Myocyte (in vitro differentiated cells): ENCODE measurements at places on chromosomes 12 and 14. TPM values are rescaled to one million over a fixed set of nuclear protein-coding genes. Genes with fewer than 3 reads are reported as not detected.

- no peak for DNase-seq
Measured at GRCh38 chr12:32705783-32706182, 26.7 kb downstream of the DNM1L start.

GRCh38 chr12:77189458-77189857, 124.1 kb upstream of the E2F7 start:
- DNase-seq, result peak; percentile 80

GRCh38 chr12:33587354-33587753, 147.7 kb upstream of the SYT10 start:
- peak; percentile 54 for DNase-seq

DNA sequence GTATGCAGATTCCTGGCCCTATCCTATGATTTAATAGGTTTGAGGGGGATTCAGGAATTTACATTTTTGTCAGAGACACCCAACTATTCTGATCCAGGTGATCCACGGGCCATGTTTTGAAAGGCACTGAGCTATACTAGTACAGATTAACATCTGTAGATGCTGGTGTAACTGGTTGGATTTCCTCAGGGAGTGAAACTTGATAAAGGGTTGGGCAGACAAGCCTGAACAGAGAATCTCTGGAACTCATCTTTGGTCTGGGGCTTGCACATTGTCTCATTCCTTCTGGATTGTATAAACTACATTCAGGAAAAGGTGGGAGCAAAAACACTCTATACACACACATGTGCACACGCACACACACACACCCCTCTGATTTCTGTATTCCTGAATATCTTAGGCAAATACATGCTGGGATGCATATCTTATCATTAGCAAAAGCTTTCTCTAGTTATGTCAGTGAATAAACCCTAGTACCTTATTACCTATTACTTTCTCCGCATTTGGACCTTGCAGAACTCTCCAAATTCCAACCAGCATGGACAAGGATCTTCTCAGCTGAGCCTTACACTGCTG, 104.6 kb downstream of the SLC38A1 start:
- peak; percentile 64 for DNase-seq

- DNase-seq, result no peak
Measured at GRCh38 chr12:11859705-11860425, 210.4 kb downstream of the ETV6 start.

DNA sequence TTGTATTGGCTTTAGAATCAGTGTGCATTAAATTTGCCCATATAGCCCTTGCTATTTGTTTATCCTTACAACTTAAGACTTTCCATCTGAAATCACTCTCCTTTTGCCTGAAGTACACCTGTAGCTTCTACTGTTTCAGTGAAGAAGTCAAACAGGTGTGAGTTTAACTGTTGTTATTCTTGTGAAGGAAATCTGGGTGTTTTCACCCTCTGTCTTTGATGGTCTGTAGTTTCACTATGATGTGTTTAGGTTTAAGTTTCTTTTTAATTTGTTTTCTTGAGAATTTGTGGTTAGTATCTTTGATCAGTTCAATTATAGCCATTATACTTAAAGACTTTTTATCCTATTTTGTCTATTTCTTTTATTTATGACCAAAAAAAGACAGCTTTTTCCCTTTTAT, 68.9 kb upstream of the BBS10 start:
- DNase-seq, result no peak

DNA sequence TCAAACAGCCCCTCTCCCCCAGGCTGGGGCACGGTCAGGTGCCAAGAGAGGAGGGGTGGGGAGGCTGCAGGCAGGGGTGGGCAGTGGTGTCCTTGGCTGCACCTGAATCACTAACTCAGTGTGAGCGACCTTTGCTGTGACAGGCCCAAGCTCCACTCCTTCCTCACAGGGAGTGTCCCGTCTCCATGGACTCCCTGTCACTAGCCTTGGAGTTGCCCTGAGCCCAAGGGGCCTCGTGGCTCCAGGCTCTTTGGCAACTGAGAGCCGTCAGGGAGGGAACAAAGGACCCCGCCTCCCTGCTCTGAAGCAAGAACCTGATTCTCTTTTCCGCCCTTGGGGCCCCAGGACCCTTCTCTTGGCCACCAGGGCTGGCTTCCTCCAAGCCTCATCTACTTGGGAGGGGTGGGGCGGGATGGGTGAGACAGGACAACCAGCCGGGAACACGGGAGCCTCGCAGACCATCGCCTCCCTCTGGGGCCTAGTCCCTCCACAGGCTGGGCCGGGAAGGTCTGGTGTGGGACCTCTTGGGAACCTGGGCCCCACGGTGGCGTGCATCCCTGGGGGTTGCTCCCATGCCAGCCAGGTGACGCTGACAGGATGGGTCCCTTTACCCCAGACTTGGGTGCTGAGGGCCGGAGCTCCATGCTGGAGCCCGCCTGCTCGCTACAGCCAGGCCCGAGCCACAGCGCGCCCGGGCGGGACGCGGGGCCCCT, 935 bp upstream of the ADSS1 start:
- no peak for DNase-seq

DNA sequence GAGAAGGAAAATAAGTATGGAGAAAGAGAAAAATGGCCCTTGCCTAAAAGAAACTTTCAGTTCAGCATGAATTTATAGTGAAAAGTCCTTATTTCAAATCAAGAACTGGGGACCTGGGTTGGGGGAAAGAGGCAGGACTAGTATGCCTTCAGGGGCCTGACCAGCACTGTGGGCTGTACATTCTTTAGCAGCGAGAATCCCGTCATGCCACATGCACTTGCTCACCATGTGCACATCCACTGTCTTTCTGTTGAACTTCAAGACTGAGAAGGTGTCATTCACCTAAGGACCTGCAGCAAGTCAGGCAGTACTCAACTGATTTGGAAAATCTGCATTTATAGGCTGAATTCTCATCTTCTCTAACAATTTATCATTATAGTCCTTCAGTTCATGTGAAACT, 50.2 kb downstream of the RAB35 start:
- DNase-seq, result no peak

DNA sequence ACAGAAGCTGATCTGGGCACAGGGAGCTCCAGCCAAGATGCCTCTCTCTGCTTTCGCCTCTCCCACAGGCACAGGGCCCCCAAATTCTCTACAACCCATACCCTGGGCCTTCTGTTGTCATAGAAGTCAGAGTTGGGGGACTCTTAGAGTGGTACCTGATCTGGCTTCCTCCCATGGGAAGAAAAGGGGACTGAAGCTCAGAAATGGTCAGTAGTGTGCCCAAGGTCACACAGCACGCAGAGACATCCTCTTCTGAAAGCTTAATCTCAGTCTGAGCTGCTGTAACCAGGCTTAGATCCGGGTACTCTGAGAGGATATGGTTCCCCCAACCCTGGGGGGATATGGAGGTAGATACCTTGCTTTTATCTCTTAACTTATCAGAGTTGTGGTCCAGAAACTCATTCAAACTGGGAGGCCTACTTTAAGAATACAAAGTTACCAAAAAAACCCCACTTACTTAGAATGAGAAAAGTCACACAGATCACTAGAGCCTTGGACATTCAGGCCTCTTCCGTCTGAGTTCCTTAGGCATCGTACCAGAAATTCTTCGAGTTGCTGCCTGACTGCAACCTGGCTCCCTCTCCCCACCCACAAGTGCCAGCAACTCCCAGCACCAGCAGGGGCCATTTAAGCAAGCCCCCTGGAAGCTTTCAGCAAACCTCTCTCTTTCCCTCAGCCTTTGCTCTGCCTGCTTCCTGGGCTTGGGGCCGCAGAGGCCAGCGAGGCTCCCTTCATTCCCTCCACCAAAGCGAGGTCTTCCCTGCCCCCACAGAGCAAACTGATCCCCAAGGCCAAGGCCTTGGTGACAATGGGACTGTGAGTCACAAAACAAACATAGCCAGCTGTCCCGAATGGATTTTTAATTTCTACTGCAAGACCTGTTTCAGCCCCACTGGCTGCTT, 13.9 kb downstream of the KRT7 start:
- DNase-seq, result peak; percentile 90

GRCh38 chr12:17358835-17359234, 731.2 kb downstream of the RERGL start:
- DNase-seq, result no peak

- no peak for DNase-seq
Measured at GRCh38 chr14:99522025-99522401, 40.8 kb downstream of the CCNK start.

GRCh38 chr12:108696111-108696995, 35.0 kb downstream of the CORO1C start:
- DNase-seq, result peak; percentile 96

- DNase-seq, result no peak
Measured at GRCh38 chr14:57660208-57660607, 166.6 kb upstream of the CCDC198 start.

- DNase-seq, result no peak
Measured at GRCh38 chr14:20455355-20456300, 602 bp downstream of the APEX1 start.

DNA sequence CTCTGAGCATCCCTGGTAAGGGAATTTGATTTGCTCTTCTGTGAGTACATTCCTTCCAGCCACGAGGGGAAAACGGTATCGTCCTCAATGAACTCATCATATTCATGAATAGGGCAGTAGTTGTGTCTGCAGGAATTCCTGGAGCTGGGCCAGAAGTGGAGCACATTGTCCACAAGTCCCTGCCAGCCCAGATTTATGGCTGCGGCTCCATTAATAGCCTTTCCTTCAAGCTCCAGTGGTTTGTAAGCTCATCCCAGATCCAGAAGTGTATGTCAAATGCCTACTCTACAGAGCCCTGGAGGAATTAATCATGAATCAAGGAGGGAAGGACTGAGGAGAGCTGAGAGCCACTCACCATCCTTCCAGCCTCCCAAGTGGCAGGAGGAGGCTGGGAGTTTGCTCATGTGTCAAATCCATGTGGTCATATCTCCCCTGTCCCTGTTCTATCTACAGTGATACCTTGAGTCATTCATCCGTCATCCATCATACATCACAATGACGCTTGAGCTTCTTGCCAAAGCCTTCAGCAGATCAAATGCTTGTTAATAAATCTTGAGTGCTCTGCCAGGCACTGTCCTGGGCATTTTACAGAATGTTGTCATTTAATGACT, 65.5 kb downstream of the SVOP start:
- DNase-seq, result peak; percentile 83

Gene FAM234B
- 4.1 and 6.1 TPM in 2 replicates for total RNA-seq

Gene THAP2
- total RNA-seq, result 10.6 and 11.8 TPM in 2 replicates

Gene TAS2R7
- total RNA-seq, result not detected in 2 replicates

Gene SLC10A1
- not detected in 2 replicates for total RNA-seq

Gene ZNF839
- total RNA-seq, result 6.2 and 8.3 TPM in 2 replicates

Gene A2M
- total RNA-seq, result 0.99 and 18.9 TPM in 2 replicates
